ENCODE measurements at places on chromosomes 13 and 19.
A peak's percentile ranks its signal among the peaks of the same experiment; 100 is the strongest.

DNA sequence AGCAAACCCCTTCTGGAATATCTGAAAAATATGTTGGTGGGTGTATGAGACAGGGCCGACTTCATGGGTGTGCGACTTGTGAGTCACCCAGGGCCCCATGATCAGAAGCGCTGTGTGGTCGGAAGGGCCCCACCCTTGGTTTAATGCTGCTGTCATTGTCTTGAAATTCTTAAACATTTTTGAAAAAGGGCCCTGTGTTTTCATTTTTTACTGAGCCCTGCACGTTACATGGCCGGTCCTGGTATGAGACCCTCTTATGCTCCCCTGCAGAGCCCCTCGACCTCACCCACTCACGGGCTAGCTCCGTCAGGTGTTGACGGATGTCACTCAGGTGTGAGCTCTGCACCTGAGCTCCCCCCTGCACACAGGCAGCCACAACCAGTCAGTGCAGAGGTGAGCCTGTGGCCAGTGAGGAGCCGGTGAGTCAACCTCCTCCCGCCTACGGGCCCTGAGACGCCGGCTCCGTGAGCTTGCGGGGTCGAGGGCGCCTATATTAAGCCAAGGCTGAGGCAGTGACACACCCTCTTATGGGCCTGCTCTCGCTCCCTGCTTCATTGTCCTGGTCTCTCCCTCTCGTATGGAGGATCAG, 27.7 kb downstream of the GADD45B start:
- DNase-seq, result no peak

DNA sequence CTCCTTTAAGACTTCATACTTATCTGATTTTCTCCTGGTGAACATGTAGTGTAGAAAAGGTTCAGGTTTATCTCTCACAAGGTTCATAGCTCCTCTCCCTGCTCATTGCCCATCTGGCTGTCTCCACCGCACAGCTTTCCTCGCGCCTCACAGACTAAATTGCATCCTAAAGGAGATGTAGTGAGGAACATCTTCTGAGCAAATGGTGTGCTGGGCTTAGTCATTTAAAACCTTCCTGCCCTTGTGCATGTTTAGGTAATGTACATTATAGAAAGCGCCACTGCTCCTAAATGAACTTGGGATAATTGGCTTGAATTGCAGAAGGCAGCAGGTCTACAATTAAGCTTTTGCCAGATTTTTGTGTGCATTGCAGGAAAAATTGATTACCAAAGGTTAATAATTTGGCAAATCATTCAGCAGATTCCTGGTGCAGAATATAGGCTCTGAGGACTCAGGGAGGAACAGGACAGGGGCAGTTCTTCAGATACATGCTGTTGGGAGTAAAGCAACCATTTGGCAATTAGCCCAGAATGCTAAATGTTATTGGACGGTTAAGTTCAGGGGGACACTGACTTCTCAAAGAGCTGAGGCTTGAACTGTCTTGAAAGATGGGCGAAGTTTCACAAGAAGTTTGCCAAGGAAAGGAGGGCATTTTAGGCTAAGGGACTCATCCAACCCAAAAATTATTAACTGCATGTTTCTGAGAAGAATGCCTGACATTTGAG, 108.4 kb upstream of the CLDN10 start:
- DNase-seq, result peak; percentile 6

- DNase-seq, result no peak
Observed at GRCh38 chr13:25371875-25372283, at the start of gene ATP8A2. Gene ATP8A2 (plus strand): TSS chr13:25371974. CDS start chr13:25372213, 239 bp downstream.

DNA sequence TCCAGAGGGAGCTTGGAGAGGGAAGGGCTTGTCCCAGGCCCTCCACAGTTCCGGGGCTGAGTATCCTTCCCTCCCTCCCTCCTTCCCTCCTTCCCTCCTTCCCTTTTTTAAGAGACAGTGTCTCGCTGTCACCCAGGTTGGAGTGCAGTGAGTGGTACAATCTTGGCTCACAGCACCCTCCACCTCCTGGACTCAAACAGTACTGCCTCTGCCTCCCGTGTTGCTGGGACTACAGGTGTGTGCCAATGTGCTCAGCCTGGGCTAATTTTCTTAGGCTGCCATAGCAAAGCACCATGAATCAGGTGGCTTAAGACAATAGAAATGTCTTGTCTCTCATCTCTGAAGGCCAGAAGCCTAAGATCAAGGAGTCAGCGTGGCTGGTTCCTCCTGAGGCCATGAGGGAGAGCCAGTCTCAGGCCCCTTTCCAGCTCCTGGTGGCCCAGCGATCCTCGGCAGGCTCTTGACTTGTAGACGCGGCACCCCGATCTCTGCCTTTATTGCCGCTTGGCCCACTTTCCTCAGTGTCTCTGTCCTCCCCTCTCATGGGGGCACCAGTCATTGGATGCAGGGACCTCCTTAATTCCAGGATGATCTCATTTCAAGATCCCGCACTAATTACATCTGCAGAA, 47.5 kb downstream of the CRTC1 start:
- no peak for DNase-seq

- no peak for DNase-seq
Observed at GRCh38 chr19:3496392-3497273, 3.8 kb downstream of the DOHH start.

GRCh38 chr13:43360892-43361610, 337.7 kb downstream of the DNAJC15 start:
- DNase-seq, result no peak

DNA sequence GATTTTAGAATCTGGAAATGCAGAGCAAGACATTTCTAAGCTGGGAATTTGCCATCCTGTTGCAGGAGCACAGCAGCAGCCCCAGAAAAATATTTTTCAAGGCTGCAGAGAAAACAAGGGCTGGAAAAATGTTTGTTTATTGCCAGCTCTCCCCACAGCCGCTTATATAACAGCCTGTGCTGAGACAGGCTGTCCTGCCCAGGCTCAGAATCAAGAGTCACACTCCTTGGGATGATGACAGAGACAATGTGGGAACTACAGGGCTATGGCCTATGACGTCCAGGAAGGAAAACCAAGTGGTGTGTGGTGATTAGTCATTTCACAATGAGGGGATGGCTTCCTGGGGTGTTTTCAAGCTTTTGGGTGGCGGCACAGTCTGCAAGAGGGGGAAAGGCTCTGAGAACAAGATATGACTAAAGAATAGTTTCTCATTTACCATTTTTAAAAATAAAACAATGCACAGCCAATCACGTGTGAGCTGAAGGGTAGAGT, 136.3 kb upstream of the SERP2 start:
- peak; percentile 73 for DNase-seq

DNA sequence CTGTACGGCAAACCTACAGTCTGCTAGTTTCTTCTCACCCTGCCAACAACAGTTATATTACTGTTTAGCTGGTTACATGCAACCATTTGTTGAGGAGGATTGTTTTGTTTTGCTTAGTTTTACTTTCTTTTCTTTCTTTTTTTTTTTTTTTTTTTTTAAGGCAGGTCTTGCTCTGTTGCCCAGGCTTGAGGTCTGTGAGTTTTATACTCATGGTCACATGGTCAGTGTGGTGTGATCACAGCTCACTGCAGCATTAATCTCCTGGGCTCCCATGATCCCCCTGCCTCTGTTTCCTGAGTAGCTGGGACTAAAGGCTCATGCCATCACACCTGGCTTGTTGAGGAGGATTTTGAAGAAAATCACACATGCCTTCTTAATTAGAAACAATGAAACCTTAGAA, 505.6 kb downstream of the GPC5 start:
- DNase-seq, result no peak

DNA sequence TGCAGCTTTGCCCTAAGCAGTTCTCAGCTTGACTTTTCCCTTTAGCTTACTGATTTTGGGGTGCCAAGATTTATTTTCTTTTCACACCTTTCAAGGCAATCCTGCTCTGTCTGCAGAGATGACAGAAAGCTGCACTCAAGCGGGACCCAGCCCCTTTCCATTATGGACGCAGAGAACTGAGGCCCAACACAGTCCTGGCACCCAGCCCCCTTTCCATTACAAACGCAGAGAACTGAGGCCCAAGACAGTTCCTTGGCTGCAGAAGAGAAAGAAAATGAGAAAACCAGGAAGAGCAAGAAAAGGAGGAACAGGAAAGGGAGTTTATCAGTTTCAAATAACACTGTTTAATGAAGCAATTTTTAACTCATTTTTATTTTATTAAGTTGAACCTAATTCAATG, 36.8 kb upstream of the ATP11A start:
- no peak for DNase-seq

DNA sequence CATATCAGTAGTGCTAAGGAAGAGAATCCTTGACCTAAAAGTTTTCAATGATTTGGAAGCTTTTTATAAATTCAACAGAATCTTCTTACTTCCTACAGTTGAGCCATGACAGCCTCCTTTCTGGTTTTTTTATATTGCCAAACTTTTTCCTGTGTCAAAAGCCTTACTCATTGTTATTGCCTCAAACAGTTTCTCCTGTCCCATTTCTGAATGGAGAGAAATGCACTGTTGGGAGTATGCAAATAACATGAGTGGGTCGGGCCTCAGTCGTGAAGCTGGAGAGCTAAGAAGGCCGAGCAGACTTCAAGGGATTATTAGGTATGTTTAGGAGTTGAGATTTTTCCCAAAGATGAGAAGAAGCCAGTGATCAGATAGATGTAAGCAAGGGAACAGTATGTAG, 766.4 kb upstream of the KLHL1 start:
- DNase-seq, result no peak

DNA sequence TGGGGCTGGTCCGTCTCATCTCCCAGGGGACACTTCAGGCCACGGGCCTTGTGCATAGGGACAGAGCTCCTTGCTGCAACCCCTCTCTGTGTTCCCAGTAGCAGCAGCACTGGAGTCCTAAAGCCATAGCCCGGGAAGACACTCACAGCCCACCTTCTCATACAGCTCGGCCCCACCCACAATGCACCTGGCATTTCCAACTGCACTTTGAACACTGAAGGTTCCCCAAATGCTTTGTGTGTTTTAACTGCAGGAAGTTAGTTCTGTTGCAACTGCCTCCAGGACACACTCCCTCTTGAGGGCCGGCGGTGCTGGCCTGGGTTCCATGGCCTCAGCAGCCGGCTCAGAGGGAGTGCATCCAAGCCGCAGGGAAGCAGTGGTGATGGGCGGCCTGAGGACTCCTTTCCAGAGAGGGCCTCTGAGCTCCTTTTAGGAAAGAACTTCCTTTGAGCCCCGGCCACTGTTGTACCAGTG, 22.7 kb upstream of the TMEM255B start:
- no peak for DNase-seq

DNA sequence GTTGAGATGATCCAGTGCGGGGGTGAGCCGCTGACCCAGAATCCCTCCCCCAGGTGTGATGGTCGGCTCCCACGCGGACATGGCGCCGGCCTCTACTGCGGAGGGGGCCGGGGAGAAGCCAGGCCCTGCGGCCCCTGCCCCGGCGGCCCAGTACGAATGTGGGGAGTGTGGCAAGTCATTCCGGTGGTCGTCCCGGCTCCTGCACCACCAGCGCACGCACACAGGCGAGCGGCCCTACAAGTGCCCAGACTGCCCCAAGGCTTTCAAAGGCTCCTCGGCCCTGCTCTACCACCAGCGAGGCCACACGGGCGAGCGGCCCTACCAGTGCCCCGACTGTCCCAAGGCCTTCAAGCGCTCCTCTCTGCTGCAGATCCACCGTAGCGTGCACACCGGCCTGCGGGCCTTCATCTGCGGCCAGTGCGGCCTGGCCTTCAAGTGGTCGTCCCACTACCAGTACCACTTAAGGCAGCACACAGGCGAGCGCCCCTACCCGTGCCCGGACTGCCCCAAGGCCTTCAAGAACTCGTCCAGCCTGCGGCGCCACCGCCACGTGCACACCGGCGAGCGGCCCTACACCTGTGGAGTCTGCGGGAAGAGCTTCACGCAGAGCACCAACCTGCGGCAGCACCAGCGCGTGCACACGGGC, 3.7 kb upstream of the NAT14 start:
- no peak for DNase-seq

- no peak for DNase-seq
Observed at GRCh38 chr13:22662771-22663170, 518.0 kb upstream of the SGCG start.

DNA sequence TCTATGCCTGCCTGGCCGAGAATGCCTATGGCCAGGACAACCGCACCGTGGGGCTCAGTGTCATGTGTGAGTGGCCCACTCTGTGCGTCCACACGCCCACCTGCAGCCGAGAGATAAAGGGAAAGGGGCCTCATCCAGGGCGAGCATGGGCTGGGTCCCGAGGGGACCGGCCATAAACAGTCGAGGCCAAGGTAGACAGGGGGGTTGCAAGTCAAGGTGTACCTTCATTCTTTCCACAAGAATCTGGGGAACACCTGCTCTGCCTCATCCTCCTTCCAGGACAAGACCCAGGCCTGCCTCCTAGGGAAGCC, 8.3 kb downstream of the MAG start:
- no peak for DNase-seq

GRCh38 chr13:94093652-94094315, 385.7 kb downstream of the DCT start:
- DNase-seq, result no peak

DNA sequence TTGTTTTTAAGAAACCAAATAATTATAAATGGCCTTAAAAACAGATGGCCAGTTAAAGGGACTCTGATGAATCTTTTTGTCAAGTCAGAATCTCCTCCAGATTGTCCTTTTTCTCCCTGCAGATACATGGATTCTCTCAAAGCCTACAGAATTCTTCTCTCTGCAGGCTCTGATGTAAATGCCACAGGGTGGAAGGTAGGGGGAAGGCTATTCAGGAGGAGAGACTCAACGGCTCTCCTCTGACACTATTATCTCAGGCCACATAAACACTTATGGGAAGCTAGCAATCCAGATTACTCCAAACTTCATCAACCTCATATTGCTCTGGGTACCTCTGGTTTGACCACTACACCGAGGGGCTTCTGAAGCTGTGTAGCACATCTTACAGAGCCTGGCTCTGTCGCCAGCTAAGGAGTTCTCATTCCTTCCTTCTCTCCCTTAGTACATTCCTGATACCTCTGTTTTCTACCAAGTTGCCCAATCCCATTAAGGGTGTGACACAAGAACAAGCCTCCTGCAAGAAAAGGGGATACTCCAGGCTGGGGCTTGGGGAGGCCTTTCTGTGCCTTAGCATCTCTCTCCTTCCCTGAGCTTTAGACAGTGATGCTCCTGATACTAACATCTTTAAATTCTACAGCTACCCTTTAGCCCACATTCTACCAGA, 14.9 kb downstream of the LCP1 start:
- DNase-seq, result no peak

DNA sequence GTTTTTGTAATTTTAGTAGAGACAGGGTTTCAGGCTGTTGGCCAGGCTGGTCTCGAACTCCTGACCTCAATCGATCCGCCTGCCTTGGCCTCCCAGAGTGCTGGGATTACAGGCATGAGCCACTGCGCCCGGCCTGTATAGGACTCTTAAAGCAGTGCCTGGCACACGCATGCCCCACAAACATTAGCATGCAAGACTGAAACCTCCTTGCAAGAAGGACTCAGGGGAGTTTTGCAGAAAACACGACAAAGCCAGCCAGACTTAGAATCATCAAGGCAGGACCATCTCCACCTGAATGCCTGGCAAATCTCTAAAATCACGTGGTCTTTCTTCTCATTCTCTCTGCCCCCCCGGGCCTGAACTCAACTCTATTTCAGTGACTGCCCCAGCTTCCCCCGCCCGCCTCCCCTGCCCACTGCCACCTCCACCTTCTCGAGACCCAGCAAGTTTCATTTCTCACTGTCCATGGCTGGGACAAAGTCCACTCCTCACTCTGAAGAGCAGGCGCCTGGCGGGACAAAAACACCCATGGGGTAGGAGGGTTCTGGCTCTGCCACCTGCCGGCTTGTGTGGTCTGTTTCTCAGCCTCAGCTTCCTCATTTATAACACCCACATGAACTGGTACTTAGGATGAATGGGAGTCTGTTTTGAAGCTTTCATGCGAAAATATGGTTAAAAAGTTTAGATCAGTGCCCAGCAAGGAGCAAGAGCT, 2.4 kb downstream of the TICAM1 start:
- no peak for DNase-seq

GRCh38 chr13:29594710-29595379, 643 bp downstream of the SLC7A1 start:
- peak; percentile 44 for DNase-seq
